Hematopoietic multipotent progenitor cell treated with erythropoietin and hydrocortisone succinate and interleukin-3 and kit ligand, for 4 days (in vitro differentiated cells): ENCODE measurements at places on chromosomes 12 and 14.

DNA sequence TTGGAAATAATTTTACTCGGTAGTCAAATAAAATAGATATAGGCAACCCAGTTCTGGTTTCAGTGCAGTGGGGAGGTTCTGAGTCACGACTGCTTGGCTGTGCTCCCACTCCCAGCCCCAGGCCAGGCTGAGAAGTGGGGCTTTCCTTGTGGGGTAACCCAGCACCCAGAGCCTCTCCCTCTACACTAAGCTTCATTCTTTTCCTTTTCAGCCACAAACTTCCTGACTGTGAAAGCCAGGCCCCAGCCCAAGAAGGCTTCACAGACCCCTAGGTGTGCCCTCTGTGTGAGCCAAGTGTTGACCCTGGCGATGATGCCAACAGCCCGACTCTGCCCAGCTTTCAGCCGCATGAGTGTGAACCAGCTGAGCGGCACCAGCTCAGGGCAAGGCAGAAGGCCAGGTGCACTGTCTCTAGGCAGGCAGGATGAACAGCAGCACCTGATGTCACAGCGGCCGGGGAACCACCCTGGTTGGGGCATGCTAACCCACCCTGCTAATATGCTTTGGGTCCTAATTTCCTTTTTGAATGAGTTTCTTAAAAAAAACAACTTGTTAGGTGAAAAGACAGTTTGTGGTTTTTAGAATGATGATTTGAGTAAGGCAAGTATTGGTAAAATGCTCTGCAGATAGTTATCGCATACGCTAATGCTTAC is 42.2 kb upstream of the ATP23 start:
- DNase-seq: peak; percentile 36

- DNase-seq: no peak
Measured at GRCh38 chr12:71694099-71694820, 8.4 kb downstream of the TMEM19 start.

DNA sequence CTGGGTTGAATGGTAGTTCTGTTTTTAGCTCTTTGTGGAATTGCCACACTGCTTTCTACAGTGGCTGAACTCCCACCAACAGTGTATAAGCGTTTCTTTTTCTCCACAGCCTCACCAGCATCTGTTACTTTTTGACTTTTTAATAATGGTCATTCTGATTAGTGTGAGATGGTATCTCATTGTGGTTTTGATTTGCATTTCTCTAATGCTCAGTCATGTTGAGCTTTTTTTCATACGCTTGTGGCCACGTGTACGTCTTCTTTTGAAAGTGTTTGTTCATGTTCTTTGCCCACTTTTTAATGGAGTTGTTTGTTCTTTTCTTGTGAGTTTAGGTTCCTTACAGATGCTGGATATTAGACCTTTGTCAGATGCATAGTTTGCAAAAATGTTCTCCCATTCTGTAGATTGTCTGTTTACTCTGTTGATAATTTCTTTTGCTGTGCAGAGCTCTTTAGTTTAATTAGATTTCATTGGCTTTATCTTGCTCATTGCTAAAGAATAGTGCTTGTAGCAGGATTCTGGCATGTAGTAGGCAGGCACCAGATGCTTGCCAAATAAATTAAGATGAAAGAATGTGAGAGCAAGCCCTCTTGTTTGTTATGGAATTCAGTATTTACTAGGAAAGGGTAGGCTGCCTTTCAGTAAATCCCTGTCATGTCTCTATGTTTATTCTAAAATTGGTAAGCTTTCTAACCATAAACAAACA is 86.8 kb downstream of the PDE3A start:
- DNase-seq: no peak

- DNase-seq: no peak
Measured at GRCh38 chr12:51036279-51036678, 10.1 kb upstream of the SLC11A2 start.

DNA sequence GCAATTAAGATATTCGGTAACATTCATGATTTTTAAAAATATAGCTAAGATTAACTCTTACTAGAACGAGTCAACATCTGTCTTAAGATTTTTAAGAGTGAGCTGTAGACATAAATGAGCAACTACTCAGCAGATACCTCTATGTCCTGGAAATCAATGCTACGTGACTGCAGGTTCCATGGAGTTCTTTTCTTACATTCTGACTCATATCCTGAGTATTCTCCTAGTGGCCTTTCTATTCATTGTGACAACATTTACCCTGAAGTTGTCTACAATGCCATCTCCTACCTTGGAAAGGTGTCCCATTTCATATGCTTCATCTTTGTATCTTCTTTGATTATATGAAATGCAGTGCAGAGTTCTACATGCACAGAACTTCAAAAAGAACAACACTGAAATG is 59.9 kb downstream of the PKP2 start:
- DNase-seq: no peak

DNA sequence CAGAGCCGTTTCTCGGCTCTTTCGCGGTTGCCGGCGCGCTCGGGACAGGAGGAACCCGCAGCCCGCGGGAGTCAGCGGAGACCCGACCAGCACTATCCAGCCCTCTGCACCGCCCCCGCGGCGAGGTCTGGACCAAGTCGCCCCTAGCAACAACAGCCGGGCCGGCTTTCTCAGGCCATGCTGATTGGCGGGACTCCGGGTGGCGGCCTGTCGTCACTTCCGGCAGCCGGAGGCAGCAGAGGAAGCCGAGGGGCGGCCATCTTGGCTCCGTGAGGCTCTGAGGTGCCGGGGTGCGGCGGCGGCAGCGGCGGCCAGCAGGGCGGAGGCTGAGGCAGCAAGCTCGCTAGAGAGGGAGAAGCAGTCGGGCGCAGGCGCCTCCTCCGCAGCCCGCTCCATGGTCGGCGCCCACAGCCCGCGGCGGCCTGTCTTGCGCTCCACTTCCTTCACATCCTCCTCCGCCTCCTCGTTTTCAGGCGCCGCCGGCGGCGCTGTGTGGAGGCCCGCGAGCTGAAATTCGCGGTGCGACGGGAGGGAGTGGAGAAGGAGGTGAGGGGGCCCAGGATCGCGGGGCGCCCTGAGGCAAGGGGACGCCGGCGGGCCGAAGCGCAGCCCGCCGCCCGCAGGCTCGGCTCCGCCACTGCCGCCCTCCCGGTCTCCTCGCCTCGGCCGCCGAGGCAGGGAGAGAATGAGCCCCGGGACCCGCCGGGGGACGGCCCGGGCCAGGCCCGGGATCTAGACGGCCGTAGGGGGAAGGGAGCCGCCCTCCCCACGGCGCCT is at the start of gene MARK3:
MARK3 (plus strand) TSS at position 264 of the 777 bp plus-strand sequence. CDS start 615 bp downstream, outside the sequence.
- DNase-seq: peak; percentile 99

GRCh38 chr12:83102499-83102898 is 415.8 kb downstream of the TMTC2 start:
- DNase-seq: no peak

DNA sequence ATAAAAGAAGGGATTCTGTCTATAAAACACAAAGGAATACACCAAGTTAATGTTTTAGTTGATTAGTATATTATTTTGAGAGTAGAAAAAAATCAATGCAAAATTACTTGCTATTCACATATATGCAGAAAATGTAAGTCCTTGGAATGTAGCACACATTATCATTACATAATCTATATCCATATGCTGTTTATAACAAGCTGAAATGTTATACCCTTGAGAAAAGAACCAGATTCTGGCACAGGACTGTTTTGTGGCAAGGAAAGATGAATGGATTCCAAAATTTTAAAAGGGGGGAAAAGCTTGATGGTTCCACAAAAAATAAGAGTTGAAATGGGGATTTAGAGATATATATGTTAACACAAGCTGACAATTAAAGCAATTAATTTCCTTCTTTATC is 153.6 kb downstream of the MSRB3 start:
- no peak for DNase-seq

DNA sequence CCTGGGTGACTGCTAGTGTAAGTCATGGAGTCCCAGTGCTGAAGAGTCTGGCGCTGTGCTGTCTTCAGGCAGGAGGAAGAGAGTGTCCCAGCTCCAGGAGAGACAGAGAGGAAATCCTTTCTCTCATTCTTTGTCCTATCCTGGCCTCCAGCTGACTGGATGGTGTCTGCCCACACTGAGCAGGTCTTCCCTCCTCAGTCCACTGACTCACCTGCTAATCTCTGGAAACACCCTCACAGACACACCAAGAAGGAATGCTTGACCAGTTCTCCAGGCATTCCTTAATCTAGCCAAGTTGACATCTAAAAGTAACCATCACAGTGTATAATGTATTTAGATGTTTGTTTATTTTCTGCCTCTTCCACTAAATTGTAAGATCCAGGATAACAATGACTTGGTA is 53.9 kb downstream of the EMP1 start:
- DNase-seq: no peak

GRCh38 chr12:98973395-98973794 is 328.3 kb downstream of the APAF1 start:
- no peak for DNase-seq

- peak; percentile 68 for DNase-seq
Measured at GRCh38 chr14:100222224-100223093, 16.5 kb upstream of the YY1 start.

DNA sequence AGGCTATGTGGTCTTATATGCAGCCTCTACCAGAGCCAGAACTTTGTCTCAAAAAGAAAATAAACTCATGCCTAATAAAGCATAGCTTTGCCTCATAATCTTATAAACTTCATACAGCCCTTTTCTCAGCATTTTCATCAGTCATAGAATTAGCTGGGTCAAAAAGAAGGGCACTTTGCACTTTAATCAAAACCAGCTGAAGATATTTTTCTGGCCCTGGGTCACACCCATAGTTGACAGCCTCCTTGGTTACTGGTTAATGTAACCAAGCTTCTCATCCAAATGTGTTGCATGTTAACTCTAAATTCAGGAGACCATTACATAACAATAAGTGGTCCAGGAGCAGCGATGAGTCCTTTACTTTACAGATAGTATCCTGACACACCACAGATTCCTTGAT is 558.2 kb downstream of the FLRT2 start:
- no peak for DNase-seq

GRCh38 chr12:102421802-102422583 is 58.4 kb downstream of the IGF1 start:
- DNase-seq: no peak

DNA sequence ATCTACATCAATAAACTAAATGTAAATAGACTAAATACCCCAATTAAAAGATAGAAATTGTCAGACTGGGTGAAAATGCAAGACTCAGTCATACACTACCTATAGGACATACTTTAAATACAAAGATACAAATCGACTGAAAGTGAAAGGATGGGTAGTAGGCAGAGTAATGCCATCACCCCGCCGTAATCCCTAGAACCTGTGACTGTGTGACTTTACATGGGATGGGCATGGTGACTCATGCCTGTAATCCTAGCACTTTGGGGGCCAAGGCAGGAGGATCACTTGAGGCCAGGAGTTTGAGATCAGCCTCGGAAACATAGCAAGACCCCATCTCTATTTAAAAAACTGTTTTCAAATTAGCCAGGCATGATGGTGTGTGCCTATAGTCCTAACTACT is 2.6 kb upstream of the EVL start:
- DNase-seq: no peak

GRCh38 chr12:12819221-12819620 is 6.1 kb downstream of the DDX47 start:
- DNase-seq: no peak

DNA sequence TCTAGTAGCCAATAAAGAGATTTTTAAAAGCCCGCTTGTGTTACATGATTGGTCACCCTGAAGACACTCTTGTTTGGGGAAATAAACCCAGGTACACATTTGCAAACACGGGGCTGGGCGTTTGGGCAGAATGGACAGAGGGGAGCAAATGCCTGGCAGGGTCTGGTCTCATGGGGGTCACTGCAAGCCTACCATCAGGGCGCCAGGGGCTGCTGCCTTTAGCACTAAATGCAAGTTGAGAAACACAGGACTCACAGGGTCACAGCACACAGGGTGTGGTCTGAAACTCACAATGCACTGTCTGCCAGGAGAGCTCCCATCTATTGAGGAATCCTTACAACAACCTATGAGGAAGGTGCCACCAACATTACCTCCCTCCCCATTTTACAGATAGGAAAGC is 62.6 kb downstream of the CHGA start:
- no peak for DNase-seq

GRCh38 chr12:29081101-29081500 is 68.0 kb upstream of the FAR2 start:
- DNase-seq: no peak

GRCh38 chr14:79971330-79971729 is 240.0 kb downstream of the DIO2 start:
- no peak for DNase-seq

GRCh38 chr12:113221997-113222729 is 899 bp downstream of the TPCN1 start:
- no peak for DNase-seq

- DNase-seq: no peak
Measured at GRCh38 chr14:74242021-74242779, 3.0 kb downstream of the VSX2 start.

GRCh38 chr12:87413784-87414183 is 615.4 kb downstream of the C12orf50 start:
- no peak for DNase-seq

- DNase-seq: no peak
Measured at GRCh38 chr12:52146822-52147366, 44.9 kb downstream of the KRT80 start.

DNA sequence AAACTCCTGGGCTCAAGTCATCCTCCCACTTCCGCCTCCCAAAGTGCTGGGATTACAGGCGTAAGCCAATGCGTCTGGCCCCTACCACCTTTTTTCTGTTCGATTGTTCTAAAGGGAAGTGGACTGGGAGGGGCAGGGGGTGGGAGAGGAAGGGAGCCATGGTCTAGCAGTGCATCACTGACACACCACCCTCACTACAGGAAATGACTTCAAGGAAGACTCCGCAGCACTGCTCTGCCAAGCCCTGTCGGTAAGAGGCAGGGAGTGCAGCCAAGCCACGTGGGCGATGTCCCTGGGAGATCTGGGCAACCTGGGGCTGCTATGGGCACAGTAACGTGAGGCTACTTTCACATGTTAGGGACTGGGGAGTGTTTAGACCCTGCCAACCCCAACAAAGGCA is 18.0 kb downstream of the LRRC74A start:
- DNase-seq: peak; percentile 72

DNA sequence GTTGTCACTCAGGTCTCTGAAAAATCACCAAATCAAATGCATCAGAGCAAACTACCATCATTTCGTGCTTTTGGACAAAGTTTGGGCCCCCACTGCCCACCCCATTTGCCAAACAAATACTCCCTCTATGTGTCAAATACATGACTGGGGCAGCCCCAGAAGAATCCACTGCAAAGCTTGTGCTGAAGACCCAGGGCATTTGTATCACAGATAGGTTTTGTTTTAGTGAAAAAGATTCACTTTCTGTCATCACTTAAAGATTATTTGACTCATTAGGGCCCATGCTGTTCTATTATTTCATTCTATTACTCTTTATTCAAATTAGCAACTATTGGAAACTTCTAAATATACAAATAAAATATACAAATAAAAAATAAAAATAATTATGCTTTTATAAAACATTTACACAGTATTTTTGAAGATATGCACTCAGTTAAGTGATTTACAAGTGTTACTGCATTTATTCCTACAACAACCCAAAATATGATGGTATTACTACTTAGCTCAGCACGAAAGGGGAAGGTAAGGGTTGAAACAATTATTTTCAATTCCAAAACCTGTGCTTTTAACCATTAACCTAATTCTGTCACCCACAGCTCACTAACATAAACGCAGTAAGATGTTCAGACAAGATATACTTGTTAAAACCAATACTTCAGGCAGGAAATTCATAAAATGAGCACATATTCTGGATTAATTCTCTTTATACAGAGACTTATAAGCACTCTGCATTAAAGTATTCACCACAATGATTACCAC is 36.5 kb downstream of the LRIG3 start:
- DNase-seq: no peak
